ENCODE measurements at places on chromosomes 7 and 10. TPM values are rescaled to one million over a fixed set of nuclear protein-coding genes. Genes with fewer than 3 reads are reported as not detected.

Gene OPN1SW
- not detected for total RNA-seq

Gene DBF4
- total RNA-seq = 45.1 TPM

Gene GBX1
- total RNA-seq = not detected

Gene AQP1
- total RNA-seq = not detected

Gene EVX1
- not detected for total RNA-seq

Gene PON1
- total RNA-seq = not detected

Gene EGFR
- total RNA-seq = 150 TPM

Gene RBM20
- total RNA-seq = 0.28 TPM

Gene NUTM2B
- 0.78 TPM for total RNA-seq

Gene DLG5
- 36.6 TPM for total RNA-seq

Gene DMBT1
- total RNA-seq = 0.07 TPM

Data from airway epithelial cell (primary cell).